NCI-H1092 treated with DMSO at 0.1 percent for 48 hours (cell line): ENCODE measurements at places on chromosomes 7 and 10.

DNA sequence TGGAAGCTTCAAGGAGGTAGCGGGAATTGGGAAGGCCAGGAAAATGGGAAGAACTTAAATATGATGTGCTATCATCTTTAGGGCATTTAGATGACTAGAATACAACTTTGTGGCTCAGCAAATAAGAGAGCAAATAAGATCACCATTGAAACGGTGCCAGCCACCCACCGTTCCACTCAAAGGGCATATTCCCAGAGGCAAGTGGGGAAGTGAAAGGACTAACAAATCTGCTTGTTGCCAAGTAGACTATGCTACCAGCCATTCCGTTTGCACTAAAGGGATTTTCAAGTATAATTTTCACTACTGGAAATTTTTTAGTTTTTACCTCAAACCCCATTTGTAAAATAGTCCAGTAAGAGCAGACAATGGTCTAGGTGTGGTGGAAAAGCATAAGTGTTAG lies 4.0 kb upstream of the PPP1R3C start:
- no peak for DNase-seq

- no peak for DNase-seq
Measured at GRCh38 chr10:44809647-44810046, 101.5 kb upstream of the TMEM72 start.

GRCh38 chr7:7895004-7895650 lies 73.5 kb upstream of the GLCCI1 start:
- peak; percentile 53 for DNase-seq

DNA sequence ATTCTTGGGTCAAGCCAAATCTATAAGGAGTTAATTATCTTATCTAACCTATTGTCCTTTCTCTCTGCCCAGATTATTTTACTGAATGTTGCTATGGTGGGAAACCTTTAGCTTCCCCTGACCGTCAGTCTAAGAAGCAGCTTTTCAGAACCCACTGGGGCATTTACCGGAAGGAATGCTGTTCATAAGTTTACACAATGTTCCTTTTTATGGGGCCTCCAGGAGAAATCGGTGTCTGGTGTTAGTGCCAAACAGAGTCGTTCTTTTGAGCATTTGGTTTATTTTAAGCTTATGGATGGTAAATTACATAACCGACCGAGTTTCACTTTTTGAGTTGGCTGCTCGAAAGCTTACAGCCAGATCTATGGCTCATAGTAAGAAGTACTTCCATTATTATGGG lies 111.9 kb downstream of the CACNB2 start:
- DNase-seq: no peak

- DNase-seq: no peak
Measured at GRCh38 chr7:32515890-32516550, 20.7 kb downstream of the AVL9 start.

GRCh38 chr7:69105092-69105491 lies 493.2 kb upstream of the AUTS2 start:
- no peak for DNase-seq

DNA sequence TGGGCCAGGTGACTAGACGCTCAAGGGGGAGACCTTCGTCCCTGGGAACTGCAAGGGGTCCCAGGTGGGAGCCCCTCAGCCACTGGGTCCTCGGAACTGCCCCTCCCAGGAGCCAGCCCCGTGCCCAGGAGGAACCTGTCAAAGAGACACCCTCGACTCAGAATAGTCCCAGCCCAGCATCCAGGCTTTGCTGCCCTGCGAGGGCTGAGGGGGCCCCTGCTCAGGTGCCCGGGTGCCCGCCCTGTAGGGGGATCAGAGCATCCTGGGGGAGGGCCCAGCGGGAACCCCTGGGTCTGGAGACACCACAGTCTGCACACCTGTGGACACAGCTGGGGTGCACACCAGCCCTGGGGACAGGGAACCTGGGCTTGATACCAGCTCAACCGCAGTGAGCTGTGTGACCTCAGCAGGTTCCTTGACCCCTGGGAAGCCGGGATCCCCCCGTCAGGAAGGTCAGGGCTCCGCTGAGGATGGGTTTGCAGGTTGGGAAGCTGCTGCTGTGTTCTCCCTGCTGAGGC lies 407 bp downstream of the ELN start:
- DNase-seq: no peak

DNA sequence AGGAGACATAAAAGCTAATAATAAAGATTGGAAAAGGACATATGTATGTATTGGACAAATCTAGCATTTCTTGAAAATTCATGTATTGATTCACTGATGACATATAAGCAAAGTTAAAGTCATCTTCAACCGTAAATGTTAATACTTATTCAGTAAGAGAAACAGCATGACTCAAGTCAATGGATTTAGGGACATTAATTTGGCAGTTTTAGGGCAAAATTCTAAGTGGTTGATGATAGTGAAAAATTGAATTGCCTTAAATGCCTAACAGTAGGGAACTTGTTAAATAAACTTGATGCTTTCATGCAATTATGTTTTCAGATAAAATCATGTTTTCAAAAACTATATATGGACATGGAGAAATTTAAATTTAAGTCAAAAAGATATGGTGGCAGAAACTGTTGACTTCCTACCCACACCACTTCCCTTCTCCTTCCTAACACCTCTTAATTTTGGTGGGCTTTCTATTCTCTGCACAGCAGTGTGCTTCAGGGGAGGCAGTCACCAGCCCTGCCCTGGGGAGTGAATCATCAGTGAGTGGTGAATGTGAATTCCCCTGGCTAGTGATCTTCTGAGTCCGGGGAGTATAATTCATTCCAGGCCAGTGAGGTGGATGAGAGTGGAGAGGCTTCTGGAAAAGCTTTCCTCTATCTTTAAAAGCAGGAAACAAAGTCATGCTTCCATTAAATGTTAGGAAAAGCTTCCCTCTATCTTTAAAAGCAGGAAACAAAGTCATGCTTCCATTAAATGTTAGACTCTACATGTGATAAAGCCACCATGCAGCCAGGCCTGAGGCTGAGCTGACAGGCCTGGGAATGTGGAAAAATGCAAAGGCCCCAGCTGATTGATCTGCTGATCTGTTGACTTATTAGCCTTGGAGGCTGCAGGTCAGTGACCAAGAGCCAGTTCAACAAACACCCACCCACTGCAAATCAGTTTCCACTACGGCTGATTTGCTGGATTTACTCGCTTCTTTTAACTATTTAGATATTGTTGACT lies 25.2 kb upstream of the ITGB1 start:
- no peak for DNase-seq
